ENCODE measurements at places on chromosomes 3 and 15.

DNA sequence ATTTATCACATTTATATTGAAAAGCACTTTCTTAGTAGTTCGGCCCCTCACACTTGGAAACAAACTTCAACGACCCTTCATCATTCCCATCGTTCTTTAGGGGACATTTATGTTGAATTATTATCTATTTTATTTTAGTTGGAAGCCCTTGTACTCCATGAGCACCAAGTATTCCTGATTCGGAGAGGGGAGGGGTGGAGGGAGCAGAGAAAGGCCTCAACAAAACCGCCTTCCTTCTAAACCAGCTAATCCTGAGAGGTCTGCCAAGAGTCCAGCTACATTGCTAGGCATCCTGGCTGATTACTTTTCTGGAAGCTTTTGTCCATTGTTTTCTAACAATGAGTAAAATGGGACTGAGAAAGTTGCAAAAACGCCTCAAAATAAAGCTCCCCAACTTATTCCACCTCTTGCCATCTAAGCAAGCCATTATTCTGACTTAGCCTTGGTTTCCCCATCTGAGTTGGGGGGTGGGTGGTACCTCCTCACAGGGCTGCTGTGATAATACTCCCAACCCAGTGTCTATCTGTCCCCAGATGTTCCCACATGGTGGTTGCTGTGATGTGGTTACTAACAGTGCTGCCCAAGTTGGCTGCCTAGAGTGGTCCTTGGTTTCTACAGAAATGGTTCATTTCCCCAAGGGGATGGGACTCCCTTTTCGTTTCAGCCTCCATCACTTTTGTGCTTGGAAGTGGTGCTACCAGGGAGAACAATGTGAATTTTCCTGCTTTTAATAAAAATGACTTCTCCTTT lies 1.2 kb upstream of the TMEM158 start:
- DNase-seq, result no peak

- no peak for DNase-seq
Observed at GRCh38 chr3:191680989-191681597, 220.1 kb downstream of the PYDC2 start.

DNA sequence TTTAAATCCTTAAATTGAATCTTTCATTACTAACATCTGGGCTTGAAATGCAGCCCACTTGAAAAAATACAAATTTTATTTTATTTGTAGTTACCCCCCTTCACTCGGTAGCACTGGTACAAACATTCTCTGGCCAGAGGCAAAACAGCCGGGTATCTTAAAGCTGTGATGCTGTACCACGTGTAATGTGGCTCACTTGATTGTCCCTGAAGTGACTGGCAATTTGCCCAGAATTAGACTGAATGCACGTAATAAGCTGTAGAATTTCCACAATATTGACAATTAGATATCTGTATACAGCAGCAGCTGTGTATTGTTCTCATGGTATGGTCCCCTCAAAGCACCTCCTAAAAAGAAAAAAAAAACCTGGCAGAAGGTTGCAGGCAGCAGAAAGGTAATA lies 192.8 kb upstream of the TBC1D5 start:
- DNase-seq, result no peak

DNA sequence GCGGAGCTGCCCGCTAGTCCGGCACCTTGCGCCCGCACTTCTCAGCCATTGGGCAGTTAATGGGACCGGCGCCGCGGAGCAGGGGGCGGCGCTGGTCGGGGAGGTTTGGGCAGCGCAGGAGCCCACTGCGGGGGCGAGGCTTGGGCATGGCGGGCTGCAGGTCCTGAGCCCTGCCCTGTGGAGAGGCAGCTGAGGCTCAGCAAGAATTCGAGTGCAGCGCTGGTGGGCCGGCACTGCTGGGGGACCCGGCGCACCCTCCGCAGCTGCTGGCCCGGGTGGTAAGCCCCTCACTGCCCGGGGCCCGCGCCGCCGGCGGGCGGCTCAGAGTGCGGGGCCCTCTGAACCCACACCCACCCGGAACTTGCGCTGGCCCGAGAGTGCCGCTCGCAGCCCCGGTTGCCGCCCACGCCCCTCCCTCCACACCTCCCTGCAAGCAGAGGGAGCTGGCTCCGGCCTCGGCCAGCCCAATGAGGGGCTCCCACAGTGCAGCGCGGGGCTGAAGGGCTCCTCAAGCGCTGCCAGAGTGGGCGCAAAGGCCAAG lies 835.0 kb downstream of the TBL1XR1 start:
- DNase-seq, result no peak

DNA sequence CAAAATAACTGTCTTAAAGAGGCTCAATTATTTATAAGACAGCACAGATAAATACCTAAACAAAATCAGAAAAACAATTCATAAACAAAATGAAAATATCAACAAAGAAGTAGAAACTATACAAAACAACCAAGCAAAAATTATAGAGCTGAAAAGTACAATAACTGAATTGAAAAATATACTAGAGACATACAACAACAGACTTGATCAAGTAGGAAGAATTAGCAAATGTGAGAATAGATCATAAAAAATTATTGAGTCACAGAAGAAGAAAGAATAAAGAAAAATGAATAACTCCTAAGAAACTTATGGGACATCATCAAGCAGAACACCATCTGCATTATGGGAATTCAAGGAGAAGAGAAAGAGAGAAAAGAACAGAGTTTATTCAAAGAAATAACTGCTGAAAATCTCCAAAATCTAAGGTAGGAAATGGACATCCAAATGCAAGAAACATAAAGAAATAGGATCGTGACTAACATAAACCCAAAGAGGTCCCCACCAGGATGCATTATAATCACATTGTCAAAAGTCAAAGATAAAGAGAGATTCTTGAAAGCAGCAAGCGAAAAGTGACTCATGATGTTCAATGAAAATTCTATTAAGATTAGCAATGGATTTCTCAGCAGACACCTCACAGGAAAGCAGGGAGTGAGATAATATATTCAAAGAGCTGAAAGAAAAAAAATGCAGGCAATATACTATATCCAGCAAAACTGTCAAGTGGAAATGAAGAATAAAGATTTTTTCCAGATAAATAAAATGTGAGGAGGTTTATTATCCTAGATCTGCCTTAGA lies 85.9 kb downstream of the DCLK3 start:
- no peak for DNase-seq

GRCh38 chr15:49644364-49644794 lies 23.5 kb downstream of the DTWD1 start:
- no peak for DNase-seq

DNA sequence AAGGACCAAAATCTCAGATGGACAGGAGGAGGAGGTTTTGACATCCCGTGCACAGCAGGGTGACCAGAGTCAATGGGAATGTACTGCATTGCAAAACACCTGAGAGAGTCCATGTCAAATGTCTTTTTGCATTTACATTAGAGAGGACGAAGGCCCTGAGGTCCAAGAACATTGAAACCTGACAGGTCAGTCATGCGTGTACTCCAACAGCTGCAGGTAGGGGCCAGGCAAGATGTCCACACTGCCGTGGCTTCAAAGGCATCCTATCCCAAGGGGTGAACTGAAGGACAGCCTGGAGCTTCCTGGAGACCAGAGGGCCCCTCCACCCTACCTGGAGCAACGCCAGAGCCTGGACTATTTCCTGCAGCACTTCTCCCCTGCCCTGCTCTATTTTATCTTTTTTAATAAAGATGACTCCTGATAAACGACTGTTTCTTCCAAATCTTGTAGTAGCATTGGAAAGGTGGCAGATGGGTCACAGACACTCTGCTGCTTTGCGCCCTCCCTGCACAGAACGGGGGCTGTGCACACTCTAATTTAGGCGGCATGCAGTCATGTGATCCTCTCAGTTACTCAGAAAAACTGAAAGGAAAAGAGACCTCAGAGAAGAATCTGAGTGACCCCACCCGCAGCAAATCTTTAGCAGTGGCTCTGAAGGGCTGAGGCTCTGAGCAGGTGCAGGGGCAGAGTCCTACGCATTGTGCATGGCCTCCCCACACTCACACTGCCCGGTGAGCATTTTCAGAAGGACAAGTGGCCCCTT lies 68.2 kb downstream of the HMCES start:
- no peak for DNase-seq

DNA sequence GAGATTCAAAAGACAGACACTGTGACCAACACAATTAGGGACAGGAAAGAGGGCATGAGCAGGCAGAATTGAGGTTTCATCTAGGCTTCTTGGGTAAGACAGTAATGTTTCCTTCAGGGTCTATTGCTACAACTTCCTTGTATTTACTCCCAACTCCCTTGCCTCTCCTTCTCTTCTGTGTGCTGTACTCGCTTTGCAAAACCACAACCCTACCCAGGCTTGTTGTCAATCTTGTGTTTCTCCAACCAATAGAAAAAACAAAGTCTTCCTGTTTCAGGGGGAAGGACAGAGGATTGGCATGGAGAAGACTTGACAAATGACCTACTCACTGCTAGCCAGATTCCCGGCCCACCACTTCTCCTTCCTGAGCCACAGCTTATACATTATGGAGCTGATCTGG lies 36.3 kb upstream of the MASP1 start:
- no peak for DNase-seq

DNA sequence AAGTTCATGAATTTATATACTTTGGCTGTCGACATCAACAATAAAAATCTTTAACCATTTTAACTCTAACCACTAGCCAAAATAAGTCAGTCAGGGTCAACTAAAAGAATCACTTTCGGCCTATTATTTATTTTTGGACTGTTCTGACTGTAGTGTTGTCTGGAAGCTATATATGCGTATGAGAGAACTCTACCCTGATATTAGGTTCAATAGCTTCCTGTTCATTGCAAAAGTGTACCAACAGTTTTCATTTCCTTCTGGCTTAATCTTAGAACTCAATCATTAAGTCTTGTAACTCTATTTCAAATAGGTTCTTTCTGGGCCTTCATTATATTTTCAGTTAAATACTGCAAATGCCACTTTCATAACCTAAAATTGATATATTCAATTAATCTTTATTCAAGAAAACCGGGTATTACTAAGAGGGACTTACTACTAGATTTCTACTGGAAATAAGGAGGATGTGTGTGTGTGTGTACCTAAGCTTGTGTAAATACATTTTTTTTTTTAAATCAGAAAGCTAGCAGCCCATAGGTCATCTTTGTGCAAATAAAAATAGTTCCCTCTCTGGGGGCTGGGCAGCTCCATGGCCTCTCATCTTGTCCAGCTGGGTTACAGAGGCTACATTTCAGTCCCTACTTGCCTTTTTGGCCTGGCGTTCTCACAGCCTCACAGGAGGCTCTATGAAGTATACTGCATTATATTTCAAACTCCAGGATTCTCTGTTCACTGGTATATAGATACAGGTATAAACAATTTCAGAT lies 5.8 kb downstream of the SERPINI2 start:
- DNase-seq, result no peak

GRCh38 chr3:126961791-126962461 lies 21.0 kb upstream of the PLXNA1 start:
- no peak for DNase-seq

GRCh38 chr3:33437556-33438283 lies 2.5 kb downstream of the UBP1 start:
- DNase-seq, result no peak

GRCh38 chr3:172746475-172746874 lies 4.1 kb upstream of the ECT2 start:
- no peak for DNase-seq

DNA sequence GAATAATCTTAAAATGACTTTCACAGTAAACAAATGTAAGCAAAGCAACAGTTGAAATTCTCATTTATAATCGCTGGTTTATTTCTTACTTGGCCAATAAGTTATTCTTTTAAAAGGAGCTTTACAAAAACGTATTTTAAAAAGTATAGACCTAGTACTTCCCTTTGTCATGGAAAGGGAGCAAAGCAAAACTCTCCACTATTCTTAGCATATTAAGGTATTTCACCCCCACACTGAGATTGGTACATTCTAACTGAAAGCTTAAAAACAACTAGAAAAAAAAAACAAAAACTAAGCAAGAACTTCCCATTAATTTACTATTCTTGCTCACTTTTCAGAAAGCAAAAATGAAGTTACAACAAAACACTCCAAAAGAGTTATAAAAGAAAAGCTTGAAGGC lies 1.5 kb downstream of the ATG3 start:
- DNase-seq, result no peak

DNA sequence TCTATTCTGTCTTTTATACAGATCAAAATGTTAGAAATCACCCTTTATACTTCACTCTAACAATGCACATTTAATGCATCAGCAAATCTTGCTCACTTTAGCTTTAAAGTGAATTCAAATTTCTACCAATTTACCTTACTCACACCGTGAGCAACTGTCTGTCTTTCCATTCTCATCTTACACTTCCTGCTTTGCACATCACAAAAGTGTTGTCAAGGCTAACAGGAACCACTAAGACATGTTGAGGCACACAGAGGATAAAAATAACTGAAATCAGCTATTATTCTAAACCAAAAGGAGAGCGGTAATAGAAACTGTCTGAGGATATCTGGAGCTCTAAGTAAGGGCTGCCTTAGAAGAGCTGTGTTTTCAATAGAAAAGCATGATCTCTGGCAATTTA lies 519.9 kb downstream of the ZBBX start:
- no peak for DNase-seq

GRCh38 chr15:40006646-40007045 lies 32.3 kb downstream of the SRP14 start:
- DNase-seq, result no peak

GRCh38 chr3:155010416-155010815 lies 69.7 kb upstream of the MME start:
- DNase-seq, result no peak

GRCh38 chr15:98904544-98904943 lies 103.0 kb downstream of the PGPEP1L start:
- DNase-seq, result no peak

DNA sequence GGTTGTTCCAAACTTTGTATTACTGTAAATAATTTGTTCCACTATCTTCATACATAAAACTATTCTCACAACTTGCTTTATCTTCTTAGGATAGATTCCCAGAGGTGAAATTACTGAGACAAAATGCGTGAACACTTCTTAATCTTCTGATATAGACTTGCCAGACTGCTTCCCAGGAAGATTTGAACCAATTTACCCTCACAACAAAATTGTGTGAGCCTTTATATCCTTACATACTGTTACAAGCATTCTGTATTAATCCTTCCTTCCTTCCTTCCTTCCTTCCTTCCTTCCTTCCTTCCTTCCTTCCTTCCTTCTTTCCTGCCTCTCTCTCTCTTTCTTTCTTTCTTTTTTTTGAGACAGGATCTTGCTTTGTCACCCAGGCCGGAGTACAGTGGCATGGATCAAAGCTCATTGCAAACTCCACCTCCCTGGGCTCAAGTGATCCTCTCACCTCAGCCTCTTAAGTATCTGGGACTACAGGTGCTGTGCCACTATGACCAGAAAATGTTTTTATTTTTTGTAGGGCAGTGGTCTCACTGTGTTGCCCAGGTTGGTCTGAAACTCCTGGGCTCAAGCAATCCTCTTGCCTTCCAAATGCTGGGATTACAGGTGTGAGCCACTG lies 57.1 kb upstream of the SSR3 start:
- DNase-seq, result no peak

DNA sequence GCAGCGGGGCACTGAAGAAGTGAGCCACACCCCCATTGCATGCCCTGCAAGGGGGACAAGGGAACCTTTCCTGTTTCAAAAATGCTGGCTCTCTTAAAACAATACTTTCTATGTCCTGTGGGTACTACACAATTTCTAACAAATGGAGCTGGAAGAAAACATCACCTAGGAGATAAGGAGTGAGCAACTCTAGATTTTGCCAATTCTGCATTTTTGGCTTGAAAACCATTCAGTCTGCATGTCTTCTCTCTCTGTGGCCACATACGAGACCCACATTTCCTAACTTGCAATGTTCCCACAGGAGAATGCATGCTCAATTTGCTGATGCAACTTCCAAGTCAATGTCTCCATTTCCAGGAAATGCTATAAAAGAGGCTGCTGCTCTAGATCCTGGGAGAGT lies 662.0 kb downstream of the SQOR start:
- no peak for DNase-seq
